ENCODE measurements at places on chromosomes 11 and 22.
A peak's percentile ranks its signal among the peaks of the same experiment; 100 is the strongest.

DNA sequence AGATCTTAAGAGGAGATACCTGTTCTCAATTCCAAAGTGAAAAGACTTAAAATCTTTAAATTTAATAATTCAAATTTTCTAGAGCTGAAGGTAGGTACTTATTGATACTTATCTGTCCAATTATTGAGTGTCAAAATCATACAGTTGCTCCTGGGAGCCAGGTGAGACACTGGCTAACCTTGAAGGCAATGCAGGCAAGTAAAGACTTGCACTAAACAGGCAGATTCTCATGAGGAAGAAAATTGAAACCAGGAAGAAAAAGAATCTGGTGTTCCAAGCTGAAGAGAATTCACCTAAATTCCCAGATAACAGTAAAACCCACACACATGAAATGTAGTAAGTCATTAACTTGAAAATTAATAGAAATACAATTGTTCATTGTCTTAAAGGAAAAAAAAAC lies 30.3 kb downstream of the VSIG10L2 start:
- no peak for DNase-seq

GRCh38 chr11:9750551-9750950 lies 86.7 kb downstream of the SWAP70 start:
- DNase-seq, result no peak

DNA sequence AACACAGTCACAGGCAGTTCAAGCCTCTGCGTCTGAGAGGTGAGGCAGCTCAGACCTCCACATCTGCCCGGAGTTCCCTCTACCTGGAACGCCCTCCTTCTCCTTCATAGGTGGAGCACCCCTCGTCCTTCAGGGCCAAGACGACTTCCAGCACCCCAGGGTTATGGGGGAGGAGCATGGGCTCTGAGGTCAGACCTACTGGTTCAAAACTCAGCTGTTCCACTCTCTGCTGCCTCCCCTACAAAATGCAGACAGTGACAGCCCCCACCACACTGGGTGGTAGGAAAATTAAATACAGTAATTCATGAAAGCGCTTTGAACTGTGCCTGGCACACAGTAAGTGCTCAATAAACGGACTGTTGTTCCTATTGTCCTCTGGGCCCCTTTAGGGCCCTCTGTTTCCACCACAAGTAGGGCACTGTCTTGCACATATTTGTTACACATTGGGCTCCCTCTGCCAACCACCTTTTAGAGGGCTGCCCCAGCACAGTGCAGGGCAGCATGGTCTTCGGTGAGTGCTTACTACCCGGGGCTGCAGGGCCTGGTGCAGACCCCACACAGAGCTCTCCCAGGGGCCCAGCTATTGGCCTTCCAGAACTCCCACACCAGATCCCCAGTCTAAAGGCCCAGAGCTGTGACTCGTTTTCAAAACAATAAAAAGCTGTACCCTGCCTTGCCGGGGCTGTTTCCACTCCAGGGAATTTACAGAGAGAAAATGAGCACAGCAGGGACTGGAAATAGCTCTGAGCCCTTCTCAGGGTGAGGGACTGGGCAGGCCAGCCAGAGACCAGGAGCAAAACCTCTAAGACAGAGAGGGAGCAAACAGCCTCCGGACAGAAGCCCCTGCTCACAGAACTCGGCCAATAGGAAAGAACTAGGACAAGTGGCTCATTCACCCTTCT lies 2.5 kb downstream of the TMEM184B start:
- no peak for DNase-seq

GRCh38 chr11:98296091-98296880 lies 724.5 kb upstream of the CNTN5 start:
- no peak for DNase-seq

GRCh38 chr22:46672731-46673130 lies 52.5 kb downstream of the GRAMD4 start:
- no peak for DNase-seq

DNA sequence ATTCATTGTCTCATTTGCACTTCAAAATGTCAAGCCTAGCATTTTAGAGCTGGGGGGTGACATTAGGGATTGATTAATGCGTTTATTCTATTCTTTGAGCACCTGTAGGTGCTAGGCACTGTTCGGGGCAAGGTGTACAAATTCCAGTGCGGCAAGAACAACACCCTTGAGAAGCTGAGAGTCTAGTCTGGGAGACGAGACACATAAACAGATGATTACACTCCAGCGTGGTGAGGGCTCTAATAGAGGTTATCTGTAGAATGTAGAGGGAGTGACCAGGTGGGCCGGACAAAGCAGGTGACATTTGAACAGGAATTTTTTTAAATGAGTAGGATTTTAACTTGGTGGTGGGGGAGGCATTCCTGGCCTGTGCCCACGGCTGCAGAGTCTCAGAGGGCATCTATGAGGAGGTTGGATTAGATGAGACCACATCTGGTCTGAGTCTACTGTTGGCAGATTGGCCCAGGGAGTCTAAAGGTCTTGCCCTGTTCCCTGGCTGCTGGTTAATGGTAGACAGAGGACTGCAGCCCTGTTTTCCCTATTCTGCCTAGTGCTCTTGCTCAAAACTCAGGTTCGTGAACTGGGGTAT lies 970 bp downstream of the CAT start:
- DNase-seq, result no peak

GRCh38 chr11:71995726-71996291 lies 2.9 kb upstream of the IL18BP start:
- no peak for DNase-seq

DNA sequence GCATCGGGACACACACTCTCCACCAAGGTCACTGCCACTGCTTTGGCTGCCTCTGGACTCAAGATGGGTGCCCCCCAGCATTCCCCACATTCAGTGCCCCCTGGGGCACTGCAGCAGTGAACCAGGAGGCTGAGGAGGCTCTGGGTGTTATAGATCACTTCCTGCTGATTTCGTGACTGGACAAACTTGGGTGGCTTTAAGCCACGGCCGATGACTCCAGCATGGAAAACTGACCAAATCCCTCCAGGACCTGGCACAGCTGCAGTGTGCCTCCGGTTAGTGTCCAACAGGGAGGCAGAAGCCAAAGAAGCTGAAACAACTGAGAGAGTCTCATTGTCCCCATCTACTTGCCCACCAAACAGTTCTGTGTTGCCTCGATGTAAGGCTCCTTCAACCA lies 1.2 kb upstream of the GANAB start:
- no peak for DNase-seq

DNA sequence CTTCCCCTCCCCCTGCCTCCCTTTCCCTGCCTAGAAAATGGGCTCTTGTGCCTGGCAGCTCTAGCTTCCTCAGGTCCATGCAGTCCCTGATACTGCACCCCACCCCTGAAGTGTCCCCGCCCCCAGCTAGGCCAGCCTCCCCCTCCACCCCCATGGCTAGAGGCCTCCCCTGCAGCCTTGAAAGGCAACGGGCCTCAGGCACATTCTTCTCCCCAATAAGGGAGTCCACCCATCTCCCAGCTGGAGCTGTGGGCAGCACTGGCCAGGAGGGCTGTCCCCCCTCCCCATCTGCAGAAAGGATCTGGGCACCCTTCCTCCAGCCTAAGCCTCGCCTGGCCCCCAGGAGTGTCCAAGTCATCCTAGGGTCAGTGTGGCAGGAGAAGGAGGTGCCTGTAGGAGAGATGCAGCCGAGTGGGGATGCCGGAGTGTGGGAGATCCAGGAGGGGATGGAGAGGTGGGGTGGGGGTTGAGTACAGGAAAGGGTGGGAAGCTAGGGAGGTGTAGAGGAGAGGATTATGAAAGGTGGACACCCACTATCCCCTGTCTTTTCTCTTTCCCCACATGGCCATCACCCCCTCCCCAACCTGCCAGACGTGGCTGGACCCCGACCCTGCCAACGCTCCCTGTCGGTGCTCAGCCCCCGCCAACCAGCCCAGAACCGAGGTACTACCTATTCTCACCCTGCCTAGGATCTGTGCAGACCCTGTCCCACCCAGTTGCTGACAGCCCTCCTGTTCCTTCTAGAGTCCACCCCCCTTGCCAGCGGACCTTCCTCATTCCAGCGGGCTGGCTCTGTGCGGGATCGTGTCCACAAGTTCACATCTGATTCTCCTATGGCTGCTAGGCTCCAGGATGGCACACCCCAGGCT lies 9.3 kb downstream of the SMTN start:
- no peak for DNase-seq

- DNase-seq, result peak; percentile 82
Measured at GRCh38 chr11:279966-280705, 1.9 kb downstream of the NLRP6 start.

DNA sequence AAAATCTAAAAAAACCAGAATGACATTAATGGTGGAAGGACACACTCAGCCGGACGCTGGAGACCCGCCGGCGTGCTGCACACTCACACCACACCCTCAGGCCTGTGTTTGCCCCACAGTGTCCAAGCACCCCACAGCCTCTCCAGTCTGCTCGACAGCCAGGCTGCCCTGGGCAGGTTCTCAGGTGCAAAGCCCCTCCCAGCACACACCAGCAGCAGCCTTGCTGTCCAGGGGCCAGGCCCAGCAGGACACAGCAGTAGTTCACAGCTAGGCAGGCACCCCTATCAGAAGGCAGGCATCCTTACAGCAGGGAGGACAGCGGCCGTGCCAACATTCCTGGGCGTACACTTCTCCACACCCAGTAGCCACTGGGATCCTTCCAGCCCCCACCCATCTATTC lies 1.7 kb upstream of the SLC25A1 start:
- DNase-seq, result no peak

GRCh38 chr22:32628628-32629572 lies 154.3 kb downstream of the FBXO7 start:
- DNase-seq, result no peak

DNA sequence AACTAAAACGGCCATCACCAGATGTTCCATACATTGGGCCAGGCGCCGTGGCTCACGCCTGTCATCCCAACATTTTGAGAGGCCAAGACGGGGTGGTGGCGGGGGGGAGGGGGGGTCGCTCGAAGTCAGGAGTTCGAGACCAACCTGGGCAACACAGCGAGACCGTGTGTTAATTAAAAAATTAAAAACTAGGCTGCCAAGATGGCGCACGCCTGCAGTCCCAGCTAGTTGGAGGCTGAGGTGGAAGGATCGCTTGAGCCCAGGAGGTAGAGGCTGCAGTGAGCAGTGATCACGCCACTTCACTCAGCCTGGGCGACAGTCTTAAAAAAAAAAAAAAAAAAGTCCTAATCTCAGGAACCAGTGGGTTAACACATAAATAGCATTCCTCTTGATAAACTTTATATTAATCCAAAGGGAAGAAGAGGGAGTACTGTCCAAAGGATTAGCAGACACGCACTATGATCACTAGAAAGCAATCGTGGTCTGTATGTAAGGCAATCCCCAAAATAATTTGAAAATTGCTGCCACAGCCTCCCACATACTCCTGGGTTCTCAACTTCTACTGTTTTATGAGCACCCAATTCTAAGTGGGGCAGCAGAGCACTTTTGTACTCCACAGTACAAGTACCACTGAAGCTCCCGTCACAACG lies 604 bp downstream of the PUS3 start:
- DNase-seq, result no peak

GRCh38 chr11:109978895-109979294 lies 114.3 kb upstream of the ZC3H12C start:
- no peak for DNase-seq

Data from activated effector memory CD4-positive, alpha-beta T cell treated with anti-CD3 and anti-CD28 coated beads, Interleukin-2, amount 50 U/mL, for 16 hours (primary cell).